ENCODE measurements at places on chromosomes 12 and 14.
A peak's percentile ranks its signal among the peaks of the same experiment; 100 is the strongest.

GRCh38 chr12:71075743-71076142, 82.1 kb downstream of the TSPAN8 start:
- DNase-seq, result no peak

DNA sequence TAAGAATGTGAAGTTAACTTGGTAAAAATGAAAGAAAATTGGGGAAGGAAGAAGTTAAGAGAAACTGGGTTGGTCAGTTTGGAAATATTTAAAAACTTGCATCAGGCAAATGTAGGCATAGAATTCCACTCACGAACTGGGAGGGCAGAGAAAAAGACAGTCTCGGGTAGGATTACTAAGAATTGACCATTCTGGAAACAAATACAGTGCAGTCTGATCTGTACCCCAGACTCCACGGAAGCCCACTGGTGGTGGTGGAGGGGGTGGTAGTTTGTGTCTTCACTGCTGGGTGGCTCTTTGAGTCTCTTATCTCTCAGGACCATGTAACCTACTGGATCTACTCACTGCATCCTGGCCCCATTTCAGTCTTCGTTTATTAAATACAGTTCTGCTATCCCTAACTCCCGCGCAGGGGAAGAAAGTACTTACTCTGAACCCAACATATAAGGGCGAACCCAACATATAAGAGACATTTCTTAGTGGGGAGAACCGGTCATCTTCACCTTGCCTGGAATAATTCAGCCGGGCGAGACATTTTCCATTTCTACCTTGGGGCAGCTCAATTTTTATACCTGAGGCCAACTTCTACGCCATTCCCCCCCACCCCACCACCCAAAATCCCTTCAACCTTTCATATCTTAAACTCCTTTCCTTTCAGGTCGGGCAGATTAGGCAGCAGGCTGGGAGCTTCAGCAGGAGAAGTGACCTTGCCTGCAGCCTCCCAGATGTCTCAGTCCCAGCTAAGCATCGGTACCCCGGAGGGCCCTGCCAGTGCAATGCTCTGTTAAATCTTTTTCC, 1.7 kb downstream of the SLC2A3 start:
- no peak for DNase-seq

- DNase-seq, result no peak
Observed at GRCh38 chr14:30607156-30607780, 14.9 kb upstream of the SCFD1 start.

GRCh38 chr14:71606575-71606974, 325.7 kb upstream of the RGS6 start:
- no peak for DNase-seq

DNA sequence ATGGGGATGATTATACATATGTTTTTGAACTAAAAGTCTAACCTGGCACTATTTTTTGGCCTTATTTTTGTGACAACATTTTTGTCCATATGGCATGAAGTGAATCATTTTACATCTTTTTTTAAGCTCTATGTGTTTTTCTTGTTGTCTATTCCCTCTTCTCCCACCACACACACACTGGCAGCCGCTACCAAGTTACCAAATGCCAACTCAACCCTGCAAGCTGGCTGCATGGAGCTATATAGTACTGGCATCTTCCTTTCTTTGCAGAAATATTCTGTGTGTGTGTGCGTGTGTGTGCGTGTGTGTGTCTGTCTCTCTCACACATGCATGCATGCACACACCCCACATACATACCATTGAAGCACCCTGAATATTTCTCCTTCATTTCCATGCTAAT, 278.9 kb upstream of the SOX5 start:
- no peak for DNase-seq

DNA sequence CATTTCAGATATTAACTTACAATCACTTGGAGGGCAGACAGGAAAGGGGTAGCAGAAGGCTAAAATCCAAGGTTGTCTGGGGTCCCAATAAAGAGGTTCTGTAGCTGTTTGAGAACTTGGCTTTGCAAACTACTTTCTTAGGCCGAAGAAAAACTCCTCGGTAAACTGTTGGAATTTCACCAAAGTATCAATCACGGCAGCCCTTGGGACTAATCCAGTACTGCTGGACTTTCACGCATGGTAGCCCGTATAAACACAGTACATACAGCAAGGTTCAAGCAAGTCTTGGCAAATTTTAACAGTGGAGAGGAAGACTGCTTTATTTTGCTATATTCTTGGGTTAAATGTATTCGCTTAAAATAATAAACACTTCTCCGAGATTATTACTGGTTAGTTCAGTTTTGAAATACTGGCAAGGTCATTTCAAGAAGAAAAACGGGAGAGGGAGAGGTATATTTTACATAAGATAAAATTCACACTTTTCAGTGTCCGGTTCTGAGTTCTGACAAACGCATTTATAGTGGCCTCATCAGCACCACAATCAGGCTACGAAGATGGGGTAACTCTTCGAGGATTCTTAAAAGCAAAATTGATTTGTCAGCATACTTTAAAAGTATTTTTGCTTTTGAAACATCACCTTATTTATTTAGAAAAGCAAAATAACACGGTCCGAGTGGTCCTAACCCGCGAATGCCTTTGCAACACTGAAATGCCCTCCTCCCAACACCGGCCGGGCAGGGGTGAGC, 1.3 kb downstream of the SETD3 start:
- DNase-seq, result no peak

DNA sequence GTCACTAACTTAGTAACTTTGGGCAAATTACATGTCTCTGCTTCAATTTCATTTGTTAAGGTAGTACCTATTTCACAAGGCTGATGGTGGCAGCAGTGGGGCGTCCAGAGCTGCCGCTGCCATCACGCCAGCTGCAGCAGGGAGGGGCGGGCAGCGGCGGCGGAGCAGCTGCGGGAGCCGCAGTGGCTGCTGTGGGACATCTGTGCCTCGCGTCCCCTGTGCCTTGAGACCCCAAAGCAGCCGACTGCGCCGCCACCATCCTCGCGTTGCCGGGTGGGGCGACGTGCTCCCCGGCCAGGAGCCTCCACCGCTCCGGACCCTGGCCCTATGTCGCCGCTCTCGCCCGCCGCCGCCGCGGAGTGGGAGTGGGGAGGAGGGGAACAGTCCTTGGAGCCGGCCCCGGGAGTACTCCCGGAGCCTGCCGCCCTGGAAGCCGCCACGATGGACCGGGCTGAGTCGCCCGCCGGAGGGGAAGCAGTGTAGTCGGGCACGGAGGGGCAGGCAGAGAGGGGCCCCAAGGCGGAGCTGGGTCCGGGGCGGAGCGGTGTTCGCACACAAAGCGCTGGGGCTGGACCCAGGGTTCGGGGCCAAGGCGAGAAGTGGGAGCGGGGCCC, 51.4 kb downstream of the A2M start:
- peak; percentile 46 for DNase-seq

GRCh38 chr14:35678403-35679028, 130.6 kb downstream of the RALGAPA1 start:
- DNase-seq, result no peak

DNA sequence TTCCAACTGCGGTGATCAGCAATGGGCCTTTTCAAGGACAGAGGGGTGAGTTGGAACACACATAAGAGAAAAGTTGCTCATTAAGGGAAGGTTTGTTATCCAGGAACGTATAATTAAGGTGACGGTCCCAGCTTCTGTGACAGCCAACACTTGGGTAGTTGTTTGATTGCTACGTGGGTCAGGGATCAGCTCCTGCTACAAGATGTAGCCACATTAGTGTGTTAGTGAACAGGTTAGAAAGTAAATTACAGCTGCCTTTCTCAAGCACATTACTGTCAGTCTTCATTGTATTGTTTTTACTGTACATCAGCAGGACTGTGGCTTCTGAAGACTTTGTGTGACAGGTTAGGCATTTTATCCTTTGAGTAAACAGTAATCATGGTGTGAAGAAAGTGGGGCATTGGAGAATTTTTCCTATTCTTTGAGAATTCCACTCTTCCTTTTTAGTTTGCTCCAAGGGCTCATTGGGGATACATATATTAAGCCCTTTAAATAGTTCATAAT, 230.5 kb downstream of the EGLN3 start:
- no peak for DNase-seq

DNA sequence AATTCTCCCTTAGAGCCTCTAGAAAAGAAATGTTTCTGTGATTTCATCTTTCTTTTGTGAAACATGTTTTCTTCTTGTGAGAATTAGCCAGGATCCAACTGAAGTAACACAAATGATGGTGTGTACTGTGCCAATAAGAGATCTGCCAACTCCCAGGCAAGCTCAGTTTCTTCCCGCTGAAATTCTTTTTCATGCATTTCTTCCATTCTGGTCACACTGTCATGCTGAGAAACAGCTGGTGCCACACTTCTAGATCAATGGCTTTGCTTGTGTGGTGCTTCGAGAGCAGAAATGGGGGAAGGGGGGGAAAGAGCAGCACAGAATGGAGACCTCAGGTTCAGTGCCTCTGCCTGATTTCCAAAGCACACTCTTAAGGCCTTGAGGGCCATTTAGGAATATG, 41.4 kb upstream of the FGF6 start:
- no peak for DNase-seq

DNA sequence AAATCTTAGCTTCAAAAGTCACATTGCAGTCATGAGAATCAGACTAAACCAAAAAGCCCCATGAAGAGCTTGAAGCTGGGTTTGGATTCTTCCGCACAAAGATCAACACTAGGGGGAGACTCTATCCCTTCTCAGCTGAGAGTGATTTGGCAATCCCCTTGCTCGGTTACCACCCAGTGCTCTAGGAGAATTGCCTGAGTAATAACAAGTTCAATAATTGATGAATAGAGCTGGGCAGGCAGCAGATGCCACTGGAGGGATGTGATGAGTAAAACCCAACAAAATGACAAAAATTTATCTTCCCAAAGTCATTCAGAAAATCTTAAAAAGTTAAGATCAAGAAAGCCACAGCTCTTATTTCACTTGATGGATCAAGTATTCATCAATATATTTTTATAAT, 185.6 kb upstream of the ARID2 start:
- peak; percentile 4 for DNase-seq

GRCh38 chr12:106392759-106393158, 35.2 kb downstream of the POLR3B start:
- DNase-seq, result no peak

DNA sequence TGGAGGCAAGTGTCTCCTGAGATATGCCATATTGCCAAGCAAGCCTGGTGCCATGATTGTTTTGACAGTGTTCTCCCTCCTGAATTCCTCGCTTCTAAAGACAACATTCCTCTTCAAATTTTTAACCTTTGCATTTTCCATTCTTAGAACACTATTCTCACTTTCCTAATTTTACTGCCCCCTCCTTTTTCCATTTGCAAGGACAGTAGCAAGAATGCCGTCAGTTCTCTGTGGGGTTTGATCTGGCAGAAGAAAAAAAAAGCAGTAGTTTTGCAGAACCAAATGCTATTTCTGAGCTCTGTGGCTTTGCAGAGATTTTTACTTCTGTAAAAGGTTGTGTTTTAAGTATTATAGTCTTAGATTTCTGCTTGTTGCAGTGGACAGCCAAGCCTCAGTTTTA, 295.2 kb downstream of the NUAK1 start:
- DNase-seq, result no peak
